ENCODE measurements at places on chromosomes 3 and 15.
A peak's percentile ranks its signal among the peaks of the same experiment; 100 is the strongest.

DNA sequence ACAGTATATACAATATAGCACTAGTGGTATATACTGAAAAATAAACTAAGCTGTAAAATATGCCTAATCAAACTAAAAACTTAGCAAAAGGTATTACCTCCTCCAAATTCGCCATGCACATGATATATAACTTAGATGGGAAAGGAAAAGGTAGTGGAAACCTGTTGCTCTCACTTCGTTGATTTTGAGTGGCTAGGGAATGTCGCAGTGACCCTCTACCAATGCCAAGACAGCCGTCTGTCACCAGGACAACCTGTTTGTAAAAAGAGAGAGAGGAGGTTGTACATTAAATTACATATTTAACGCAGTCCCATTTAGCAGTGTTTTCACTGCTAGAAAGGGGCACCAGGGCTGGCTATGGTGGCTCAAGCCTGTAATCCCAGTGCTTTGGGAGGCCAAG lies 11.3 kb downstream of the INTS14 start:
- DNase-seq, result no peak

GRCh38 chr3:72481542-72481941 lies 366.7 kb downstream of the SHQ1 start:
- DNase-seq, result no peak

- DNase-seq, result no peak
Measured at GRCh38 chr3:19046440-19046839, 101.9 kb upstream of the KCNH8 start.

DNA sequence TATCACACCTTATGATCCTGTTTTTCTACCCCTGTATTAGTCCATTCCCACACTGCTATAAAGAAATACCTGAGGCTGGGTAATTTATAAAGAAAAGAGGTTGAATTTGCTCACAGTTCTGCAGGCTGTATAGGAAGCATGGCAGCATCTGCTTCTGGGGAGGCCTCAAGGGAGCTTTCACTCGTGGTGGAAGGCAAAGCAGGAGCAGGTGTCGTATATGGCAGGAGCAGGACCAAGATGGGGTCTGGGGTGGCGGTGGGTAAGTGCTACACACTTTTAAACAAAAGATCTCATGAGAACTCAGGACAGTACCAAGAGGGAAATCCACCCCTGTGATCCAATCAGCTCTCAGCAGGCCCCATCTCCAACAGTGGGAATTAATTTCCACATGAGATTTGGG lies 15.4 kb upstream of the SCAP start:
- no peak for DNase-seq

DNA sequence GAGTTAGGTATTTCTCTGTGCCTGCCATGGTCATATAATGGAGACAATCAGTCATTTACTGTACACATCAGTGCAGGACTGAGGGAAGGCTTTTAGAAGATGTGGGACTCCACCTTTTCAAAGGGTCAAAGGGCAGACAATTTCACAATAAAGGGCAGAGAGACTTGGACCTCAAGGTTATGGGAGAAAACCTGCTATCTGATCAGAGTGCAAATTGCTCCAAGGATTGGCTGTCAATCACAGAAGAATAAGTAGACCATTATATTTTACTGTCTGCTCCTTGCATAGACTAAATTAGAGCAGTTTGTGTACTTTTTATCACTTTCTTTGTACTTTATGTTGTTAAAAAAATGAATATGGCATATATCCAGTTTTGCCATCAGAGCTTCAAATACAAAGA lies 314.9 kb upstream of the ATP11B start:
- no peak for DNase-seq

DNA sequence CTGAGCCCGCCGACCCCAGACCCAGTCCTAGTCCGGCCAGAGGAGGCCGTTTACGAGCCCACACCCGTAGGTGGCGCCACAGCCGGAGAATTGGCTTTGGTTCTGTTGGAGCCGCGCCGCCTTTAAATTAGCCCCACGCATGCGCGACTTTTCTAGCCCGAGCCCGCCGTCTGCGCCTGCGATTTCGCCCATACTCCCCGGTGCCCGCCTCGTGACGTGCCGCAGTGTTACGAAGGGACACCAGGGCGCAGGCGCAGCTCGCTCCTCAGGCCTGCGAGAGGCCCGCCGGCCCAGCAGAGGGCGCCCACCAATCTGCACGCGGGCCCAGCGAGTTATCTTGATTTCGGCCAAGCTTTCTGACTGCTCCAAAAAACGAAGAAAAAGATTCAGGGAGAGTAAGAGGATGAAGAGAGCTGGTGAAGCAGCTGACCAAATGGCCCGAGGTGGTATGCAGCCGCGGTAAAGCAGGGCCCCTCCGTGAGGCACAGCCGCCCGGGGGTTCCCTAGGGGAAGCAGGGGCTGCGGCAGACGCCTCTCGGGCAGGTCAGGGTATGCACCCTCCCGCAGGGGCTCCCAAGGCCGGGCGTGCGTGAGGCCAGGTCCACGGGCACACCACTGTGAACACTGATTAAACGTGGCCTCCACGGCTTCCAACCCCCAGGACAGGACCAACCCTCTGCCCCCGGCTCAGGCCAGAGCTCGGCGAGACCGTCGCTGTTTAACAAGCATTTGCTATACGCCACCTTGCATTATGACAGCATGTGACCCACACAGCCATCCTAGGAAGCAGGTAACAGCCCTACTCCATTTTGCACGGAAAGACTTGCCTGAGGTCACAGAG lies 32.8 kb downstream of the RPN1 start:
- peak; percentile 96 for DNase-seq

DNA sequence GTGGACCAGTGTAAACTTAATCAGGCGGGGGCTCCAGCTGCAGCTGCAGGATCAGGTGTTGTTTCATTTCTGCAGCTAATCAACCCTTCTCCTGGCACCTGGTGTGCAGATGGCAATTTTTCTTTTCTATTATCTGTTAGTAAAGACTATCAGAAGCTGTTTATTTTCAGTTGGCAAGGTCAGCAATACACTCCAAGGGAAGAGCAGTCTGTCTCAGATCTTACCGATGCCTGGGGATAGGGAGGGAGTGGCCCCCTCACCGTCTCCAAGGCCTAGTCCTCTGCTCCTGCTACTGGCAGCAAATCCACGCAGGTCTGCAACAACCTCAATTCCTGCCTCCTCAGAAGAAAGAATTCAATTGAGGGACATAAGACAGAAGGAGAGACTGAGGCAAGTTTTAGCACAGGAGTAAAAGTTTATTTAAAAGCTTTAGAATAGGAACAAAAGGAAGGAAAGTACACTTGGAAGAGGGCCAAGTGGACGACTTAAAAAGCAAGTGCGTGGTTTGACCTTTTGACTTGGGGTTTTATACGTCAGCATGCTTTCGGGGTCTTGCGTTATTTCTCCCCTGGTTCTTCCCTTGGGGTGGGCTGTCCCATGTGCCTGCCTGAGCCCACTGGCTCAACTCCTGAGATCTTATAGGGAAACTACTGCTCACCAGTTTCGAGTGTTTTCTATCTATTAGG lies 9.2 kb downstream of the CCRL2 start:
- no peak for DNase-seq

DNA sequence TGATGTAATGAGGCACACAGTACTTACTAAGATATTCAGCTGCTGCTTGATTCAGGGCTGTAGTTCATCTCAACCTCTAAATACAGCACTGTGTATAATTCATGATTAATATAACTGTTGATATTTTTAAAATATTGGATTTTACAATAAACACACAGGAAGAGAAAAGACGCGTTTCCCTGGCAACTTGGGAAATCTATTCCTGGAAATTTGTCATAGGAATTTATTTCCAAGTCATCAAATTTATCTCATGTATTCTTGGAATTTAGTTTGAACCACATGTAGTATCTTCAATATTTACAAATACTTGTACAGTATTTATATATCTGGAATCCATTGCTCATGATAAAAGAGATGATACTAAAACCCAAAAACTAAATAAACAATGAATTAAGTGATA lies 30.6 kb downstream of the EPHA3 start:
- no peak for DNase-seq

GRCh38 chr3:110767838-110768237 lies 303.8 kb upstream of the NECTIN3 start:
- no peak for DNase-seq

DNA sequence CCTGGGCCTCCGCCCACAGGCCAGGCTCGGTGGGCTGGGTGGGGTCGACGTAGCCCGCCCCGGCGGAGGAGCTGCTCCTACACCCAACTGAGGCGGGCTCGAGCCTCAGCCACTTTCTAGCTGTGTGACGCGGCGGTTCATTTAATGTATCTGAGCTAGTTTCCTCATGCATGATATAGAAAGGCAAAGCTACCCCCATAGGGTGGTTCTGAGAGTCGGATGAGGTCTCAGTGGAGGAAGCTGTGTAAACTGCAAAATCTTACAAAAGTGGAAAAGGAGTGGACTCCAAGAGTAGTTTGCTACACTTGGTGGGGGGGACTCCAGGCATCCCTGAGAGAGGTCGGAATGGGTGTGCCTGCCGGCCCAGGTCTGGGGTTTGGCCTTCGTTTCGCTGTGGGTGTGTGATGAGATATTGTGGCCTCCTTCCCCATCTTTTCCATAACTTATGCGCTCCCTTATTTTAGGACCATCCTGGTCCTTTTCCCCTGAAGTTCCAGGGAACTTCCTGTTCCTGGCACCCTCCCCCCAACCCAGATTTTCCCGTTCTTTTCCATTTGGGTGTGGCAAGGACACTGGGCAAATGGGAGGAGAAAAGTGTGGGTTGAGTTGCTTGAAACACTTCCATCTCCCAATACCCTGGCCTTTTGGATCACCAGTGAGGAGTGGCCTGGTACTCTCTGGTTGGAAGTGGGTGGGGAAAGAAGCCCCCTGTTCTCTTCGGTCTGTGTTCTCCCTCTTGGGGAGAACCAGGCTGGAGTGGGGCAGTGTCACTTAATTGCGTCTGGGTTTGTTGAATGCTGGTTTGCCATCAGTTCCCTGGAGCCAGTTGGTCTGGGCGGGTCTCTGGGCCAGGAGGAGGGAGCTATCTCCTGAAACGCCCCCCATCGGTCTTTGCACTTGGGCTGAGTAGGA lies 1.1 kb downstream of the PDIA5 start:
- no peak for DNase-seq
